ENCODE measurements at places on chromosomes 6 and 20.

DNA sequence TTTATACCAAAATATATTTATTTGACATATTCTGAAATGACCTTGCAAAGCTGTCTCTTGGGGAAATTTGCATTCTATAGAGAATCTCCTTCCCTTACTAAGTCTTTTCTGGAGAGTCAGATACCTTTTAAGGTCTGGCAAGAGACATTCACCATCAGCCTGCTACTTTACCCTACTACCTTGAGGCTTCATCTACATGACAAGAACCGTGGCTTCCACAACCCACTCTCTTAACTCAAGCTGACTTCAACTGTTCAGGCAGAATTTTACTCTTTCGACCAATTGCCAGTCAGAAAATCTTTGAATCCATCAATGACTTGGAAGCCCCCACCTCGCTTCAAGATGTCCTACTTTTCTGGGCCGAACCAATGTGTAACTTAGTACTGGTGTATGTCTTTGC is 314.2 kb downstream of the LAMA2 start:
- no peak for DNase-seq

- DNase-seq = peak; percentile 86
These were observed at the start of gene IER3 for GRCh38 chr6:30744054-30744805. TSS of gene IER3 (minus strand) at chr6:30744547. CDS start at chr6:30744518, 29 bp downstream.

DNA sequence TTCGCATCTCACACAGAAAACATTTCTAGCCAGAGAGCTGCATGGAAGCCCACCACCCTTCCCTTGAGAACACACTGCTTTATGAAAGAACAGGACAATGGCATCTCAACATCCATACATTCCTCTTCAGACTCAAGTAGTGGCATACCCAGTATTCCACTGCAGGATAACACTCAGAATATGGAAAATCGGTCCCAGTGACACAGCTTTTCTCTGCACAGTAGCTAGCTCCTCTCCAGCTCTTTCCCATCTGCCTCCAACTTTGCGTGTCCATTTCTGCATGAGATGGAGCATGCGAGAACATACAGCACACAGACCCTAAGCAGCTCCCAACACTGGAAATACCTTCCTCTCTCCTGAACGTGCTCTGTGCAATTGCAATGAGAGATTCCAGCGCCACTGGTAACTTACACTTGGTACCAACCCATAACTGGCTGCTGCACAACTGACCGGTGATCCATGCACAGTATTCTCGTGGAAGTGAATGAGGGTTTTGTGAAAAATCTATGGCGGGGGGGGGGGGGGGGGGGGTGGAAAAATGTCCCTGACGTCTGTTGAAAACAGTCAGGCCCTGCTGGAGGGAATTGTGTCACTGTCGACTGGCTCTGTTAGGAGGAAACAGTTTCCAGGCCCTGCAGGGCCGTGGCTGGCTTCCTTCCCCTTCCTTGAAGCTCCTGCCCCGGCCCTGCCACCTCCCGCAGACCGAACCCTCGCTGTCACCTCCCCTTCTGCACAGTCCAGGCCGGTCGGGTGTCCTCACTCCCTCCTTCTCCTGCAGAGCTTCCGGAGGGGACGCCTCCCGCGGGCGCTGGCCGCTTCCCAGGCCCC is 265.9 kb upstream of the QKI start:
- no peak for DNase-seq

DNA sequence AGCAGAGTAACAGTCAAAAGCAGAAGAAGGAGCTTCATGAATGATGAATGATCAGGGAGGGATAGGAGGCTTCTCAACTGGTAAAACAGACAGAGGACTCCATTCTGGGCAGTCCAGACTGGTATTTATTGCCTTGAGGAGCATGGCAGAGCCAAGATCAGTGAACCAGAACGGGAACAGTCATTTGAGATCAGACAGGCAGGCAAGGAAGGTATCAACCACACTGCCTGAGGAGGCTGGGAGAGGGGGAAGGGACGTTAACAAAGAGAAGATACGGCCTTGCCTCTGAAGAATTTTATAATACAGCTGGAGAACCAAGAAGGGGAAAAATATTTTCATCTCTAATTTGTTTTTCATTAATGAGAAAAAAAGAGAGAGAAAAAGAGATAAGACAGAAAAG is at the start of gene DEFB121:
Gene DEFB121 (minus strand): TSS at position 101 of the 400 bp plus-strand sequence. CDS start 63 bp downstream, at position 38.
- DNase-seq = no peak

- DNase-seq = no peak
These were observed 161.4 kb downstream of the FOXC1 start for GRCh38 chr6:1770968-1771723.

GRCh38 chr6:21953831-21954801 is 342.7 kb downstream of the PRL start:
- DNase-seq = no peak

- no peak for DNase-seq
These were observed 83.0 kb upstream of the FAM184A start for GRCh38 chr6:119161438-119161837.

- no peak for DNase-seq
These were observed 643.0 kb upstream of the CITED2 start for GRCh38 chr6:140017470-140017869.

- no peak for DNase-seq
These were observed 33.5 kb downstream of the PNLDC1 start for GRCh38 chr6:159833556-159833955.

GRCh38 chr6:160070427-160070826 is 51.2 kb upstream of the SLC22A1 start:
- no peak for DNase-seq

DNA sequence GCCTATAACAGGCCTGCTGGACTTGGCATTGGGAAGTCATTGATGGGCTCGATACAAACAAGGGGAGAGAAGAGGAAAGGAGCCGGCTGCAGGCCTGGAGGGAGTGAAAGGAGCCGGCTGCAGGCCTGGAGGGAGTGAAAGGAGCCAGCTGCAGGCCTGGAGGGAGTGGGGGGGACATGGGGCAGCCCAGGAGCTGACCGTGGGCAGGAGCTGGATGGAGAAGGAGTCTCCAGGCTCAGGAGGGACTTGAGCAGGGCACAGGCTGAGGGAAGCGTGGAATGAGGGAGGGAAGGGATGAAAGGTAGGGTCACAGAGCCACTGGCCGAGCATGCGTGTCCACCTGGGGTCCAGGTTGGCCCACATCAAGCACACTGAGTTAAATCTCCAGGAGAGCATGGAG is 32.0 kb downstream of the RPP40 start:
- no peak for DNase-seq

DNA sequence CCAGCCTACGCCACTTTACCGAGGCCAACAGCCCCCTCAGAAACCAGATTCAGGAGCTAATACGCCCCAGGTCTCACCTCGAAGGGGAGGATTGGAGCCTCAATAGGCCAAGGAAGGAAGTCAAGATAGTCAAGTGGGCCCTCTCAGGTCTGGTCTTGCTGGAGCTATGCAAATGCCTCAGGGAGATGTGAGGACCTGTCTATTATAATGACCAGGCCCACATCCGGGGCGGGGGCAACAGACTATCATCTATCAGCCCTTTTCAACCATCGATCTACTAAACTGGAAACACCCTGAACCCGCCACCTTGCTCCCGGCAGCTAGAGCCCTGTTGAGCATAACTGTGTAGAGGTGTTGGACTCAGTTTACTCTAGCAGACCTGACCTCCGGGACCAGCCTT is 12.7 kb upstream of the GSTA3 start:
- DNase-seq = no peak

GRCh38 chr6:47496935-47497579 is 19.5 kb downstream of the CD2AP start:
- no peak for DNase-seq

GRCh38 chr6:65448866-65449265 is 258.2 kb downstream of the EYS start:
- no peak for DNase-seq

DNA sequence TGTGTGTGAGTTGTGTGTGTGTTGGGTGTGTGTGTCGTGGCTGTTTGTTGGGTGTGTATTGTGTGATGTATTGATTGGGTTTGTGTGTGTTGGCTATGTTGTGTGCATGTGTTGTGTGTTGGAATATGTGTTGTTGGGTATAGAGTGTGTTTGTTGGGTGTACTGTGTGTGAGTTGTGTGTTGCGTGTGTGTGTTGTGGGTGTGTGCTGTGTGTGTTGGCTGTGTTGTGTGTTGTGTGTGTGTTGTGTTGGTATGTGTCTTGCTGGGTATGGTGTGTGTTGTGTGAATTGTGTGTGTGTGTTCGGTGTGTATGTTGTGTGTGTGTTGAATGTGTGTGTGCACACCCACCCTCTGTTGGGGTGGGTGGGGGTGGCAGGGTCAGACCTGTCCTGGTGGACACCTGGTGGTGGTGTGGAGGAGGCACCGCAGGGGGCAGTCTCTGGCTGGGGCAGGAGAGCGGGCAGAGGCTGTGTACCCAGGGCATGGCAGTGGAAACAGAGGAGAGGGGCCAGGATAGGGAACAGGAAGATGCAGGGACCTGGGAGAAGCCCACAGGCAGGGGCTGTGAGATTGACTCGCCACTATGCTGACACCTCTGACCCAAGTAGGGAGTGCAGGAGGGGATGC is 25.5 kb upstream of the PXDC1 start:
- DNase-seq = no peak

DNA sequence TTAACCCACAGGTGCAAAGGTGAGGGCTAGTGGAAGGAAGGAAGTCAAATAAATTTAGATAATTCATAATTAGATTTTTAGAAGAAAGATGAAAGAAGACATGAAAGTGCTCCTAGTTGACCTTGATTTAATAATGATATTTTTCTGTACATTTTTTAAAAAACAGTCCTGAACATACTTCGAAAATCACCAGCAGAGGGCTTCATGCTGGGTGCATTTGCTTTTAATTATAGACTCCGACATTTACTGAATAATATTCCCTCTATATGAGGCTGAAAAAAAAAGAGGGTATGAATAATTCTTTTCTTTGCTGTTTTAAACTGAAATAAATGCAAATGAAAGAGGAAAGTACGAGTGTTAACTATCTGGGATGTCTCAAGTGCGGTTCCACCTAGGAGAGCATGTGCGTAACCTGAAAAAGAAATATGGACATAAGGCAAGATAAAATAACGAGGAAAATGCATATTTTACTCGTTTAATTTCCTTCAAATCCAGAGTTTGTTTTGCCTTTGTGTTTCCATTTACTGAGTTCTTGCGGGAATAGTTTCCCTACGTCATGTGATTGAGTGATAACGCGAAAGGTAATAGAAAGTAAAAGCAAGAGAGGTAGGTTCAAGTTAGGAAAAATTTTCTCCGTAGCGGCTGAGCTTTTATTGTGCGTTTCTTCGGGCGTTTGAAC is 3.1 kb upstream of the TFAP2B start:
- DNase-seq = no peak

DNA sequence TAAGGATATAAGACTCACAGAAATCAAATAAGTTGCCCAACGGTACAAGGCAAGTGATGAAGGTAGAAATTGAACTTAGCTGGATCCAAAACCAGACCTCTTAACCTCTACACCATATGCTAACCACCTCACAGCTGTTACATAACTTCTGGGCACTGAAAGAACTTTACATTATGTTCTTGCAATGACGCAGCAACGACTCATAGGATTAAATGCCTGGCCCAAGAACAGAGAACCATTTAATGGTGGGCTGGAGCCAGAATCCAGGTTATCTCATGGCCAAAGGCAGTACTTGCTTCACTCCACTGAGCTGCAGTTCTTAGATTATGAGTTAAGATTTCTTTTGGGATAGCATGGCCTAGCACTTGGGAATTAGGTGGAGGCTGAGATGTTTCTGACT is 4.4 kb downstream of the TRMT6 start:
- DNase-seq = peak; percentile 43

DNA sequence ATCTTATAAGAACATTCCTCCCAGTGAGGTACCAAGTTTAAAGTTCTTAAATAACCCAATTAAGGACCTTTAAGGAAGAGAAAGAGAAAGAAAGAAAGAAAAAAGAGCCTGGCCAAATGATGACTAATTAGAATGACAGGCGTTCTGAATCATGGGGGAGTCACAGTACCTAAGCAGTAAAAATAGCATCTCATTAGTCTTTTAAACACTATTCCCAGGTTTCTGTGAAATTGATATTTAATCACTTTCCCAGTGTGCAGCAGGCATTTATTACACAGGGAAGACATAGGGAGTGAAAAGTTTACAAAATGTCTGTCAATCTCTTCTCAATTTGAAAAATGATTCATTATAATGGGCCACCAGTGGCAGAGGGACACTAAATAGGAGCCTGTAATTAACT is 251.4 kb upstream of the MANEA start:
- no peak for DNase-seq

DNA sequence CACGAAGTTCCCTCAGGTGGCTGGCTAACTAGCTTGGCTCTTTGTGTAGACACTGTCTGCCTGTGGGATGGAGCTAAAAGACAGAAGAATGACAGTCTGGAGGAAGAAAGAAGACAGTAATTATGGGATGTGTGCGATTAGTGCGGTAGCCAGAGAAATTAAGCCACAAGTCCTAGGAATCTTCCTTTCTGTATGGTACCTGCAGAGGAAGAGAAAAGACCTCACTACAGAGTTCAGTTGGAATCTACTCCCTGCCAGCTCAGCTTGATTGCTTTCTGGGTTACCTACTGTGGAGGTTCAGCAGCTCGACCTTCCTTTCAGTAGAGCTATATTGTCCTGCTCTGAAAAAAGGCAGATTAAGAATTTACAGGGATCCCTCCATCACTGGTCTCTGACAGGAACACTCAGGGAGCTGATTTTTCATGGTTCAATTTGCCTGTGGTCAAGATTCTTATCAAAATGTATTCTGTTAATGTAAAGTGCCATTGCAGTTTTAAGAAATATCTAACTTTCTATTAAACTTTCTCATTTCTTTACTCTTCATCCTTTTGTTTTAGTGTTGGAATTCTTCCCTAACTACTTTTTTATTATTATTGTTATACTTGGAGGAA is 187.2 kb downstream of the CENPW start:
- DNase-seq = no peak

DNA sequence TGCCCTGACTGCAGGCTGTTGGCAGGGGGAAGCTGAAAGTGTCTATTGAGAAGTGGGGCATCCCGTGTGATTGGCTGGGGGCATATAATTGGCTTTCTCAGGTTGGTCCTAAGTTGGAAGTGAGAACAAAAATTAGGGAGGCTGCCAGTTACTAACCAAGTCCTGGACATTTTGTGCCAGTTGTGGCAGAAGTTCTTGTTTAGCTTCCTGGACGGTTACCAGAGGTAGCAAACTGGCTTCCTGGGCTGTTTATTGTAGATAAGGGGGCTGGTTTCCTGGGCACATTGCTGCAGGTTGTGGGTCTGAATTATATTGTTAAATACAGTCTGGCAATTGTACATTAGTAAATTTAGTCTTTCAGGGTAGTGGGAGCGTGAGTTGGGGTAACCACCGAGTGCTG is 50.6 kb upstream of the SLC2A12 start:
- DNase-seq = no peak

DNA sequence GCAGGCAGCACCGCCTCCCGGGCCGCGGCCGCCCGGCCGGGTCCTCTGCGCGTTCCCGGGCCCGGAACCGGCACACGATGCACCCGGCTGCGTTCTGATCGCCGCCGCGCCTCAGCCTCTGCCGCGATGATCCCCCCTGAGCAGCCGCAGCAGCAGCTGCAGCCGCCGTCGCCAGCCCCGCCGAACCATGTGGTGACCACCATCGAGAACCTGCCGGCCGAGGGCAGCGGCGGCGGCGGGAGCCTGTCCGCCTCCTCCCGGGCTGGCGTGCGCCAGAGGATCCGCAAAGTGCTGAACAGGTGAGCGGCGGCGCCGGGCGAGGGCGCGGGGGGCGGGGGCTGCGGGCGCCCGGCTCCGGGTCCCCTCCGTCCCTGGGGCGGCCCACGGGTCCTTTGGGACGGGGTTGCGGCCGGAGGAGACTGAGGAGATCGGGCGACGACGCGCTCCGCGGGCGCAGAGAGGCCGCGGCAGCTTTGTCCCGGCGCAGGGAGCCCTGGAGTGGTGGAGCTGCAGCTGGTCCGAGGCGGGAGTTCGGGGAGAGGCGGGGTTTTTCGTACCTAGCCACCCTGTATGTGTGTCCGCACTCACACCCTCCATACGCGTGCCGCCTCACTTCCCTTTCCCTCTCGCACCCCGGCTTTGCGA is 659 bp downstream of the SLC35F1 start:
- DNase-seq = no peak

GRCh38 chr6:149028767-149029405 is 282.1 kb downstream of the UST start:
- DNase-seq = peak; percentile 84
